ENCODE measurements at places on chromosomes 6 and 20. TPM values are rescaled to one million over a fixed set of nuclear protein-coding genes. Genes with fewer than 3 reads are reported as not detected.
A peak's percentile ranks its signal among the peaks of the same experiment; 100 is the strongest.

Gene LST1
- total RNA-seq, result not detected

Gene TMEM151B
- total RNA-seq, result not detected

Gene SNRPB
- total RNA-seq, result 533 TPM

Gene SMLR1
- 8.4 TPM for total RNA-seq

Gene MTRF1L
- total RNA-seq, result 24.4 TPM

Gene LGSN
- total RNA-seq, result 10.8 TPM

Gene RWDD1
- 37.9 TPM for total RNA-seq

Gene PGC
- total RNA-seq, result 8.9 TPM

Gene MOG
- total RNA-seq, result not detected

Gene CALHM4
- 3.4 TPM for total RNA-seq

Gene SAPCD1
- 13.0 TPM for total RNA-seq

Gene PREX1
- total RNA-seq, result 9.5 TPM

Gene FAM229B
- total RNA-seq, result 1.9 TPM

- no peak for DNase-seq
Observed at GRCh38 chr6:125818225-125818657, 27.5 kb downstream of the NCOA7 start.

- no peak for DNase-seq
Observed at GRCh38 chr6:7545316-7546019, 4.0 kb downstream of the DSP start.

DNA sequence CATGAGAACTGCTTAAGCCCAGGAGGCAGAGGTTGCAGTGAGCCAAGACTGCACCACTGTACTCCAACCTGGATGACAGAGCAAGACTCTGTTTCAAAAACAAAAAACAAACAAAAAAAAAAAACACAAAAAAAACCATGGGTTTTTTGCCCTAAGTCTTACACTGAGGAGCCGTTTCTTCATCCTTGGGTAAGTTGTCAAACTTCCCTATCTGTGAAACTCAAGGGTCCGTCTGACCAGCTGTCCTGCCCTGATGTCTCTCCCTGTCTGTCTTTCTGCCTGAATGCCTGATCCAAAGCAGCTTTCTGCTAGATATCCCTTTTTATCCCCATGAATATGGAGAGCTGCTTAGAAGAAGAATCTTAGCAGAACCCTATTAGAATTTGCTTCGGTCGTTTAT lies 41.3 kb upstream of the CLDN20 start:
- DNase-seq, result no peak

- no peak for DNase-seq
Observed at GRCh38 chr6:8006208-8006607, 58.0 kb downstream of the BLOC1S5 start.

- no peak for DNase-seq
Observed at GRCh38 chr6:23775127-23775526, 350.9 kb upstream of the NRSN1 start.

GRCh38 chr20:41643504-41643938 lies 25.3 kb upstream of the CHD6 start:
- DNase-seq, result peak; percentile 78

DNA sequence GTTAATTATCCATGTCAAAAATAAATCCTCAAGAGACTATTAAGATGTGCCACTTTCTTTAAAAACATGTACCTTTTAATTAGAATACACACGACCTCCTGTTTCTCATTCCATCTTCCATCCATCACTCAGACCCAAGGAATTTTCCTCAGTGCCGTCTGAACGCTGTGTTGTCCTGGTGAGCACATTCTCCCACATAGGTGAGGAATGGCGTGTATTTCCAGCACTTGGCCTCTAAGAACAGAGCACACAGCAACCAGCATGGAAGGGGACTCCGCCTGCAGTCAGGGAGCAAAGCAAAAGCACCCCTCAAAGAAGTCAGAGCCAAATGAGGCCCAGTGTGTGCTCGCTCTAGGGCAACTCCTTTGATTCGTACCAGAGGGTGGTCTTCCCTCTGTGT lies 45.9 kb downstream of the TBXT start:
- DNase-seq, result no peak

DNA sequence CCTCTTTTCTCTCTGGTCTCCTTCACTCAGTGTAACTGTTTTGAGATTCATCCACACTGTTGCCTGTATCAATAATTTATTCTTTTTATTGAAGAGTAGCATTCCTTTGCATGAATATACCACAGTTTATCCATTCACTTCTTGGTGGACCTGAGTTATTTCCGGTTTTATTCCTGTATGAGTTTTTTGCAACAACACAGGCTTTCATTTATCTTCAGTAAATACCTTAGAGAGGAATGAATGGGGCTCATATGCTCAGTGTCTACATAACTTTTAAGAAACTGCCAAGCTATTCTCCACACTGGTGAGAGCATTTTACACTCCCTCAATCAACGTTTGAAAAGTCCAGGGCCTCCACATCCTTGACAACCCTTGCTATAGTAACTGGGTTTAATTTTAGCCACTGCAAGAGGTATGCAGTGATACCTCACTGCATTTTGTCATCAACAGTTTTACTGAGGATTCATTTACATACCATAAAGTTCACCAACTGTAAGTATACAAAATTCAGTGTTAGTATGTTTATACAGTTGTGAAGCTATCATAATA lies 154.6 kb downstream of the PDE10A start:
- no peak for DNase-seq

DNA sequence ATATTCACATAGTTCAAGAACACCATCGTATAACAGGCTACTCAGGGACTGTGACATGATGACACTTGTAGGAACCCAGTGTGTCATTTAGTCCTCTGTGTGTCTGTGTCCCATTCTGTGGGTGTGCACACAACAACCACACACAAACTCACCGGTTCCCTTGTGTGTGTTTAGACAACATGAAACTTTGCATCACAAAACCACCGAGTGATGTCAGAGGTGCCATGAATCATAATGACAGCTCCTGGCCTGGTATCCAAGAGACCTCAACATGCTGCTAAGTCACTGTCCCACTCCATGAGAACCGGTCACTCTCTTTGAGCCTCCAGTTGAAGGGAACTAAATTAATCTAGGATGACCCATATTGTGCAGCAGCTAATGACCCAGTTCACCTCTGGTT lies 421.3 kb downstream of the PREX1 start:
- no peak for DNase-seq

GRCh38 chr20:4329232-4329631 lies 313.9 kb upstream of the RNF24 start:
- no peak for DNase-seq

DNA sequence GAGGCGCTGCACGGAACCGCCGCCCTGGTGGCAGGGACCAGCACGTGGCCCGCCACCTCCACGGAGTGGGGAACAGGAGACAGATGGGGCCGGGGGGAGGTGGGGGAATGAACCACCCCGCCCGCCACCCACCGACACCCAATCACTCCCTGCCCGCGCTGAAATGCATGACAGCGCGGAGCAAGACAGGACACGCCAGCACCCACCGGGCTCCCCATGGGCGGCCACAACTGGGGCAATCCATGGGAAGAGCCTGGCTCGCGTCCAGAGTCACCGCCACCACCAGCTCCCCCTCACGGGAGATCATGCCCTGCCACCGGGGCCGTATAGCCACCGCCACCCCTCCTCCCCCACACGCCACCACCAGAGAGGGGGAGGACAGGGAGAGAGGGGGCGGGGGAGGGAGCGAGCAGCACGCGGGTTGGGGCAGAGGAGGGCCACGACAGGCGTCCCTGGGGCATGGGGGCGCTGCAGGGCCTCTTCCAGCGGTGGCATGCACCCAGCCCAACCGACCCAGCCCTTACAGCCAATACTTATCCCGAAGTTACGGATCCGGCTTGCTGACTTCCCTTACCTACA lies 744.3 kb upstream of the DEFB115 start:
- no peak for DNase-seq

GRCh38 chr6:10633216-10633615 lies 61.2 kb downstream of the C6orf52 start:
- DNase-seq, result no peak

GRCh38 chr6:35859367-35859766 lies 54.2 kb downstream of the LHFPL5 start:
- no peak for DNase-seq

GRCh38 chr6:154450498-154450897 lies 60.0 kb downstream of the CNKSR3 start:
- DNase-seq, result no peak

DNA sequence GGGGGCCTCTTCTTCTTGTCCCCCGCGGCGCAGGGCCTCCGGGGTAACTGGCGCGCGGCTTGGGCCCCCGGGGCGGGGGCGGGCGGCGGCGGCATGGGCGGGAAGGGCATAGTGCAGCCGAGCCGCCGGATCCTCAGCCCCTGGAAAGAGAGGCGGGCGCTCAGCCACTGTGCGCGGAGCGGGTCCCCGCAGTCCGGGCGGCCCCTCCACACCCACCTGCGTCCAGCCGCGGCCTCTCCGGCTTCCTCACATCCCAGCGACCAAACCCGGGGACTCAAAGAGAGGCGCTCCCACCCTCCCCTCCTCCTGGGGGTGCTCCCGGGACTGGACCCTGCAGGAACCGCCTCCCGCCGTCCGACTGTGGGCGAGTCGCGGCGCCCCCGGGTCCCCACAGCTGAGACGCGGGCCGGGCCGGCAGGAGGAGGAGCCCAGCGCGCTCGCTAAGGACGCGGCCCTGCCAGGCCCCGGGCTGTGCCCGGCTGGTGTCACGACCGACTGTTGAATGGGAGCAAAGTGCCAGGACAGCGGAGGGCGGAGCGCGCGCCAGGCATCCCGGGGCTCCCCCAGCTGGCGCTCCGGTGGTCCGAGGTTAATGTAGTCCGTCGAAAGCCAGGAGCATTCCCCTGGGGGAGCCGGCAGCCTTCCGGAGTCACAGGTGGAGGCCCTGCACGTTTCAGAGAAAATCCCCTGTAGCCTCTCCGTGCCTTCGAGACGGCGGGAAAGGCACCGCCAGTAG lies at the start of gene PRR18:
PRR18 (minus strand) TSS at position 360 of the 736 bp plus-strand sequence; CDS start at position 110, 250 bp downstream.
- peak; percentile 48 for DNase-seq

DNA sequence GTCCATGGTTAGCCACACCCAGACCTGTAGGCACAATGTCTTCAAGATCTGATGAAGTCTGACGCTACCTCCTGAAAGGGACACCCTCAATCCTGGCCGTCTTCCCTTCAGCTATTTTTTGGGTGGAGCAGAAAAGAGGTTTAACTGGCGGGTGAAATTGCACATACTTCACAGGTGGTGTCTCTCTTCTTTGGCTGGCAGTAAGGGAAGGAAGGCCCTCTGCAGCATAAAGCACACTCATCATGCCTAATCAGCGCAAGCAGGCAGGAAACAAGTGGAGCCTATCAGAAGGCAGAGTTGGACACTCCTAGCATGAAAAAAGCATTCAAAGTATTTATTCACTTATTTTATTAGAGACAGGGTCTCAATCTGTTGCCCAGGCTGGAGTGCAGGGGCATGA lies 32.9 kb downstream of the PNLDC1 start:
- peak; percentile 7 for DNase-seq

DNA sequence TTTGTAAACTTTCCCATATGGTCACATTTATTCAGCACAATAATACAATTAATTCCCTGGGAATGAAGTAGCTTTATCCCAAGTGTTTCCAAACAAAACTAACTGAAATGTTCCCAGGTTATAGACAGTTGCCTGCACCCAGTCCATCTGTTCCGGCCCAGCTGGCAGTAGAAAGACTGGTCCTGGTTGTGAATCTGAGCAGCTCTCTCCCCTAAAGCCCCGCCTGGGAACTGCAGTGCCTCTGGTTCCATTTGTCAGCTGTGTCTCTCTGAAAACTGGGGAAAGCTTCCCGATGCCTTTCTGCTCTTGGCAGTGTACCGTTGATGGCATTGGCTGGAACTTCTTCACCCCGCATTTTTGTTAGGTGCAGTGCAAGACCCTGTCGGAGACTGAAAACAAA lies 8.7 kb downstream of the MTHFD1L start:
- no peak for DNase-seq

- DNase-seq, result peak; percentile 56
Observed at GRCh38 chr20:2283706-2284423, 11.9 kb upstream of the TGM3 start.
